ENCODE measurements at places on chromosomes 13 and 19.

DNA sequence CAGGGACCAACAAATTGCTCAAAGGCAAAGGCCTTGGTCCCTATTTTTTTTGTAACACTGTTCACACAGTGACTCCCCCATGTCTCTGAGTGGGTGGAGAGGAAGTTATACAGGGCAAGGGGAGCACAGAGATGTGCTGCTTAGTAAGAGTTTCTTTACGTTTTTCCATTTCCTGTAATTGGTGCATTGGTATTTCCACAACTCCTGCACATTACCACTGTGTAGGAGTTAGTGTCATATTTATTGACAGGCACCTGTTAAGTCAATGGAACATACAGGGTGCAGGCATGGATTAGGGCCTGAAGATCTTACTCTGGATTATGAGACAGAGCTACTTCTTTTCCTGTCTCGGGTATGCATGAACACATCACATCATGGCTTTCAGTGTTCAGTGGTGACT, 45.2 kb downstream of the SOX21 start:
- DNase-seq = no peak

- DNase-seq = no peak
These were observed 565.9 kb upstream of the SPRY2 start for GRCh38 chr13:80906860-80907259.

DNA sequence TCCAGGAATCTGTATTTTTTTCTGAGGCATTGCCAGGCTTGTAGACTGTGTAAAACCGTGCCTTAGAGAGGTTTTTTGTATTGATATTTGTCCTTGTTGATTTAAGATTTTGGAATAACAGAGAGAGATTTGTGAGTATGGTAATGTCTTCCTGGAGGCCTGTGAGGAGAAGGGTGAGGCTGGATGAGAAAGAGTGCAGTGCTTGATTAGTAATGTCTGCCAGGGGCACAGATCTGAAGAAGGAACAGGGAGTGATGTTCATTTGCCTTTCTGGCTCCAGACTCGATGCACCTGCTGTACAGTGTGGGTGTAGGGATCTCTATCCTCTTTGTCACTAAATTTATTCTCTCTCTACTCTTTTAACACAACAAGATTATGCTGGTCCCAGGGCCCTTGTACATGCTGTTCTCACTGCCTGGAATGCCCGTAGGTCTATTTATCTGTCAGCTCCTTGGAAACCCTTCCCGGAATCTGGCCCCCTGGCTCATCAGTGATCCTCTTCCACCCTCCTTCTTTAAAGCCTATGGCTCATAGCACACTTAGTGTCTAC, 4.2 kb downstream of the FIZ1 start:
- DNase-seq = no peak

DNA sequence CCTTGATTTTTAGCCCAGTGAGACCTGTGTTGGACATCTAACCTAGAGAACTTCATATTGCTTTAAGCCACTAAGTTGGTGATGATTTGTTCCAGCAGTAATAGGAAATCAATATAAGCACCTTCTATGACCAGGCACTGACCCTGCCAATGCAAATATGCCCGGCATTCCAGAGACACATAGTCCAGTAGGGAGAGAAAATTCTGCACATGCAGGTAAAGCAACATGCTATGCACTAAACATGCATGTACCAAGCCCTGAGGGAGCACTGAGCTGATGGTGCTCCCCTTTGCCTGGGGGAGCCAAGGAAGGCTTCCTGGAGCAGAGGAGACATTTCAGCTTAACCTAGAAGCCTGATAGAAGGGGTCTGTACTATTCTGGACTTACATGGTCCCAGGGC, 40.4 kb upstream of the C13orf42 start:
- no peak for DNase-seq

DNA sequence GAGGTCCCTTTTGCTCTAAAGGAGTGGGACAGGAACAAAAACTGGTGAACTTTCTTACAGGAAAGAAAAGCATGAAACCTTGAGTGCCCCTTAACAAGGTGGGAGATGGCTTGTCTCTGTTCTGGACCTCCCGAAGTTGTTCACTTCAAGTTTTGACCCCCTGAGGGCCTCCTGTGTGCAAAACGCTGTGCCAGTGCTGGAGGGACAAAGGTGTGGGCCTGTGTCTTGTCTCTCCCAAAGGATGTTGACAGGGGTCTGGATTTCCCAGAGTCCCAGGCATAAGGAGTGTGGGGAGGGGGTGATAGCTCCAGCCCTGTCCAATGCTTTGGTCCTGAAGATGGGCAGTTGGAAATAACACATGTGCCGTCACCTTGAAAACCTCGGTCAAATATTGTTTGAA, 6.5 kb downstream of the ZNF536 start:
- no peak for DNase-seq

GRCh38 chr19:11736696-11737095, 2.0 kb downstream of the ZNF823 start:
- DNase-seq = no peak

DNA sequence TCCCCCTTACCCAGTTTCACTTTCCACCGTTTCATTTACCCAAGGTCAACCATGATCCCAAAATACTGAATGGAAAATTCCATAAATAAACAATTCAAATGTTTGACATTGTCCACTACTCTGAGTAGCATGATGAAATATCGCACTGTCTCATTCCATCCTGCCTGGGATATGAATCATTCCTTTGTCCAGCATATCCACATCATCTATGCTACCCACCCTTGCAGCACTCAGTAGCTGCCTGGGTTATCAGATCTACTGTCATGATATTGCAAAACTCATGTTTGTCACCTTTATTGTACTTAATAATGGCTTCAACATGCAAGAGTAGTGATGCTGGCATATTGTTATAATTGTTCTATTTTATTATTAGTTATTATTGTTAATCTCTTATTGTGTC, 263.9 kb upstream of the NBEA start:
- DNase-seq = no peak

GRCh38 chr13:98143601-98144026, 720 bp downstream of the FARP1 start:
- DNase-seq = no peak

GRCh38 chr13:66425741-66426140, 804.4 kb downstream of the PCDH9 start:
- no peak for DNase-seq

GRCh38 chr13:55660851-55661250, 1479.9 kb upstream of the PRR20A start:
- no peak for DNase-seq

DNA sequence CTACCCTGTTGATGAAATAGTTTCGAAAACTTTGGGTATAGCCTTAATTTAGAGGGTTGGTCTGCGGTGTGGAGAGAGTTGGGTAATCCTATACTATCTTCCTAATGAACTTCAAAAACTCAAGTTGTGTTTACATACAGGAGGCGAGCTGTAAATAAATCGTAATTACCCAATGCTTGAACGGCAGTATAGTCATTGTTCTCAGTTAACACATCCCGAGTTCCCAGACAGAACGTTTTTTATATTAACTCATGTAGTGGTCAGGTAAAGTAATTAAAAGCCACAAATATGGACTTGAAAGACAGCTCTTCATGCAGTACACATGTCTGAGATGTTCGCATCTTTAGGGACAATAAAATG, 1.5 kb downstream of the PDS5B start:
- DNase-seq = no peak

DNA sequence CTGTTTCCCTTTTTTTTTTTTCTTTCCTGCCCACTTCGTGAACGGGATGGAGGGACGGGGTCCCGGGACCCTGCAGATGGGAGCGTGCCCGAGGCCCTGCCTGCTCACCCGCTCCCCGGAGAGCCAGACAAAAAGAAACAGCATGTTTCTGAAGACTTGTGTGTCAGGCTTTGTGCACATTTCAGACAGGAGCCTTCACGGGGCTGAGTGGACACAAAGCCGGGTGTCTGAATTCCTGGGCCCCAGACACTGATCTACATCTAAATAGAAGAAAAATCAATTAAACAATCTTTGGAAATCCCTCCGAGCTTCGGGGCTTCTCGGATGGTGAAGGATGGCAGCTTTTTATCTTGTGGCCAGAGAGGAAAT, 4.2 kb downstream of the PGPEP1 start:
- no peak for DNase-seq

DNA sequence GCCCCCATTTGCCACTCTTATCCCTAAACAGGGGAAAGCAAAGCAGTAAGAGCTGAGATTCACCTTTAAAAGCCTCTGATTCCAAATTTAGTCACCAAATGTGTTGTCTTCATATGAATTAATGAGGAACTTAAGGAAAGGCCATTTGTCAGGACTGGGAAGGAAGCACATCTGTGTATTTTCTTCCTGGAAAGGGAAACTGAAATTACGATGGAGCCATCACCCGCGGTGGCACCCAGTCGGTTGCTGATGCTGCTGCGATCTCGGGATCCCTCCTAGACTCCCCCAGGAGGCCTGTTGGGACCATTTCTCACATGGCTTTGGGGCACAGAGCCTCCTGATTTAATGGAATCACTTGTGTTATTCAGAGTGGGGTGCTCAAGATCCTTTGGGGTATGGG, 7.4 kb upstream of the IL4I1 start:
- DNase-seq = no peak

DNA sequence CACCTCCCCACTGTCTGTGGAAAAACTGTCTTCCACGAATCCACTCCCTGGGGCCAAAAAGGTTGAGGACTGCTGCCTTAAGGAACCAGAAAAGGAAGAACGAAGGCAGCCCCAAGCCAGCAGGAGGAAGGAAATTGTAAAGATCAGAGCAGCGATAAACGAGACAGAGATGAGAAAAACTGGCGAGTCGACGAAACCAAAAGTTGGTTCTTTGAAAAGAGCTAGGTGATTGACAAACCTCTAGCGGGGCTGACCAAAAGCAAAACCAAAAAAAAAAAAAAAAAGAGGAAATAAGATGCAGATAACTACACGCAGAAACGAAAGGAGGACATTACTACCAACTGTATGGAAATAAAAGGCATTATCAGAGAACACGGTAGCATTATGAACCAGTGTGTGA, 76.9 kb downstream of the GADD45B start:
- no peak for DNase-seq

GRCh38 chr13:100600915-100601314, 12.3 kb upstream of the GGACT start:
- no peak for DNase-seq

- DNase-seq = no peak
These were observed 198.0 kb upstream of the HTR2A start for GRCh38 chr13:47094734-47095434.

DNA sequence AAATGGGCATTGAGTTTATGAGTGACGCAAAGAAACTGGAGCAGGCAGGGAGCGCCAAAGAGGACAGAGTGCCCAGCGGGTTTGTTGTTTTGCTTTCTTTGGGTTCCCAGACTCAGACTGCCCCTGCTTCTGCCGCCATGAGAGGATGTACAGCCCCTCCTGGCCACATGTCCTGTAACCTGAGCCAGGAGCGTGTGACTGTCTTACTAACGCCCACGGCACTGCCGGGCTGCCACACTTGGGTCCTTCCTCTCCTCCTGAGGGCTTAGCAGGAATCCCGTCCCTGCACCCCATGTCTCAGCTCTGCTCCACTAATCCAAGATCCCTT, 80.5 kb downstream of the GPR12 start:
- no peak for DNase-seq

DNA sequence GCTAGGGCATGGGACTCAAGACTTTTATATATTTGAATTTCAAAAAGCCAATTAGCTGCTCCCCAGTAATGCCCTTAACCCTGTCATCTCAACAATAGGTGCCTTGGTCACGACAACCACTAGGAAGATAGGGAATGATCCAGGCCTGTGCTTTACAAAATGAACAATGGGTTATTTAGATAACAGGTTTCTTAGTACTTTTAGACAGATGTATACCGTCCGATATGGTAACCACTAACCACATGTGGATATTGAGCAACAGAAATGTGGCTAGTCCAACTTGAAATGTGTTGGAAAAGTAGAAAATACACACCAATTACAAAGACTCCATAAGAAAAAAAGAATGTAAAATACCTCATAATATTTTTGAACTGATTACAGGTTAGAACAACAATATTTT, 201.2 kb downstream of the LHFPL6 start:
- no peak for DNase-seq

- DNase-seq = no peak
These were observed at the start of gene C3 for GRCh38 chr19:6720369-6721137. C3 (minus strand) TSS chr19:6720650; CDS start chr19:6720589, 61 bp downstream.

GRCh38 chr19:30448386-30449077, 76.3 kb downstream of the ZNF536 start:
- no peak for DNase-seq

DNA sequence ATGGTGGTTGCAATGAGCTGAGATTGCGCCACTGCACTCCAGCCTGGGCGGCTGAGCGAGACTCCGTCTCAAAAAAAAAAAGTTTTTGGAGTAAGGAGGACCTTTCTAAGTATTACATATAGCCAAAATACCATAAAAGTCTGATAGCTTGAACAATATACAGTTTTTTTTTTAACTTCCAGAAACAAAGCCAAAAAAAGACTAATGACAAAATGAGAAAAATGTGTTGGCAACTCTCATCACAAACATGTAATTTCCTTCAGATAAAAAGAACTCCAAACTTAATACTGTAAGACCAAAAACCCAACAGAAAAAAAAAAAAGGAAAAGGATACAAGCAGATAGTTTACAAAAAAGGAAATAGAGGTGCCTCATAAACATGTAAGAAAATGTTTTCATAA, 68.2 kb upstream of the MED4 start:
- DNase-seq = no peak

GRCh38 chr13:26307701-26308100, 53.8 kb downstream of the CDK8 start:
- DNase-seq = no peak

- no peak for DNase-seq
These were observed 855.7 kb downstream of the SLITRK5 start for GRCh38 chr13:88526853-88527215.

DNA sequence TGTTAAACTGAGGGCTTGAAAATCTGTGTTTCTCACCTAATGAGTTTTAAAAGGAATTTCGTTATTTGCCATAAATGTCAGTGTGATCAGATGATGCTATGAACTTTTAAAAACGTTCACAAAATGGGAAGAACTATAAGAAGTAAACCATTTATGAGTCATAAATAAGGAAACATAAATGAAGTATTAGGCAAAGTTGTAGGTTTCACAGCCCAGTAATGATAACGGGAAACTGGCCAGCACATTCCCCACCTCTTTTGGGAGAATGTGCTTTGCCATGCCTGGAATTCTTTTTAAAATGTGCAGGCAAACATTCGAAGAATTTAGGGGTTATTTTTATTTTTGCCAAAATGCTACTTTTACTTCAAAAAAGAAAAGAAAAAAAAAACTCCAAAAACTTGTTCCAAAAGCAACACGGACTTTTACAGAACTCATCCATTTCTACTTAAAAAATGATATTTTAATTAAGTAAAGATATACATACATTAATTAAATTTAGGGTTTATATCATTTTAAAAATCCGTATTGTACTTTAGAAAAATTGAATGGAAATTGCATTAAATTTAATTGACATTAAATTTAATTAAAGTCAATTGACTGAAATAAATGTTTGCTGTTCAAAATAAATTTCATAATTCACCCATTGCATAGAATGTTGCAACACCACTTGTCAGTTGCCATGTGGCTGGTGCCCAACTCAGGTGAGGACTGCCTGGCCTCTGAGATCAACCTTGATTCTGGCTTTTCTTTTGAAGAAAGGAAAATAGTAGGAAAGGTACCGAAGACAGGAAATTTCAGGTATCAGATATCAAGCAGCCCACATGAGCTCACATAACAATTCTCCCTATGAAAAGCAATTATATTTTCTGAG, 1198.5 kb downstream of the EFNB2 start:
- no peak for DNase-seq

Measured in activated naive CD4-positive, alpha-beta T cell (primary cell).